Activated CD4-positive, alpha-beta T cell treated with anti-CD3 and anti-CD28 coated beads, Interleukin-2, amount 10 ng/mL, durations not matched to agents 7 days and 5 days (primary cell): ENCODE measurements at places on chromosomes 3 and 15. TPM values are rescaled to one million over a fixed set of nuclear protein-coding genes. Genes with fewer than 3 reads are reported as not detected.

Gene RASL12
- total RNA-seq, result not detected

GRCh38 chr3:82581350-82581749 lies 819.9 kb upstream of the GBE1 start:
- DNase-seq, result no peak

- no peak for DNase-seq
Measured at GRCh38 chr3:87810452-87811016, 248.3 kb downstream of the CGGBP1 start.

Gene NR1I2
- 0.10 TPM for total RNA-seq

DNA sequence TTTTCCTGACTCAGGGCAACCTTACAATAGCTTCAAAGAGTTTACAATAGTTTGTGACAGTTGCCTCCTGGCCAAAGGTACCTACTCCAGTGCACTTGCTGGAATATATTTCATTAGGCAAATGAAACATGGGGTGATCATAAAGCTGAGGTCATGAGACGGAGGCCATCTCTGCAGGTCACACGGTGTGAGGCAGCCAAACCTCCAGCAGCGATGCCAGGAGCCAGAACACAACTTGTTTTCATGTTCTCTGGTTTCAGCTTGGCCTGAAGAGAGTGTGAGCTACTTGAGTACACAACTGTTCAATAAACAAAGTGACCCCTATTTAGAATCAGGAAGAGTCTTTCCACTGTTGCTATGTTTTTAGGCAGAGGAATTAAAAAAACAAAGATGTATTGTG lies 42.7 kb upstream of the PYGO1 start:
- DNase-seq, result no peak

- DNase-seq, result no peak
Measured at GRCh38 chr15:48955370-48955769, 8.3 kb downstream of the SHC4 start.

GRCh38 chr3:9229325-9229724 lies 20.1 kb downstream of the SRGAP3 start:
- no peak for DNase-seq

- no peak for DNase-seq
Measured at GRCh38 chr3:111548092-111548491, 6.1 kb downstream of the CD96 start.

Gene CFAP161
- not detected for total RNA-seq

- no peak for DNase-seq
Measured at GRCh38 chr3:72727726-72728125, 120.5 kb downstream of the SHQ1 start.

DNA sequence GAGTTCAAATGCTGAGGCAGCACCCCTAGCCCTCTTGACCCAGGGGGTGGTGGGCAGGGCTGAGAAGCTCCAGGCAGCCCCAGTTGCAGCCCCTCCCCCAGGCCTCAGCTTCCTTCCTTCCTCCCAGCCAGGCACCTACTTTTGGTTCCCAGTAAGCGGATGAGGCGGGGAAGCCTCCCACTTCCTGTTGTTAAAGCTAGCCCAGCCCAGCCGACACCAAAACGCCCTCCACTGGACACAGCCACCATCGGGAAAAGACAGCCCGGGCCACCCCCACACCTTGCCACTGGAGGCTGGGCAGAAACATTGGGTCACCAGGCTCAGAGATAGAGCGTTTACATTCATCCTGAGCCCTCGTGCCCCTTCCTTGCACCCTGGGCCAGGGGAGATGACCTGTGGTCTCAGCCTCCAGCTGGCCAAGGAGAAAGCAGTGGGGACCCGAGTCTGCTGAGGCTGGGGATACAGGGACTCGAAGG lies 3.5 kb downstream of the DUSP7 start:
- peak; percentile 65 for DNase-seq

Gene CCR1
- total RNA-seq, result 6.6 TPM

GRCh38 chr3:25784971-25785370 lies 1.7 kb upstream of the NGLY1 start:
- DNase-seq, result no peak

Gene CD86
- total RNA-seq, result 2.5 TPM
